ENCODE measurements at places on chromosomes 6 and 20. TPM values are rescaled to one million over a fixed set of nuclear protein-coding genes. Genes with fewer than 3 reads are reported as not detected.

BACH2 gene
- 0.01 TPM for polyA plus RNA-seq

PLEKHG1 gene
- polyA plus RNA-seq: 0.17 TPM

OR2J3 gene
- polyA plus RNA-seq: not detected

OLIG3 gene
- not detected for polyA plus RNA-seq

DDX43 gene
- not detected for polyA plus RNA-seq

FOXS1 gene
- polyA plus RNA-seq: 3.4 TPM

IFNGR1 gene
- 31.2 TPM for polyA plus RNA-seq

MYL9 gene
- polyA plus RNA-seq: 37.3 TPM

RBPJL gene
- polyA plus RNA-seq: not detected

LY6G6F gene
- polyA plus RNA-seq: not detected

ZSCAN31 gene
- 3.1 TPM for polyA plus RNA-seq

MEI4 gene
- polyA plus RNA-seq: not detected

ARMC2 gene
- polyA plus RNA-seq: 2.1 TPM

TUBB1 gene
- polyA plus RNA-seq: not detected

NKAPL gene
- polyA plus RNA-seq: not detected

KIAA0408 gene
- polyA plus RNA-seq: 3.0 TPM

RSPH9 gene
- polyA plus RNA-seq: 0.09 TPM

TMEM14A gene
- polyA plus RNA-seq: 52.7 TPM

AKAP7 gene
- polyA plus RNA-seq: 2.7 TPM

TINAG gene
- polyA plus RNA-seq: 0.16 TPM

GPLD1 gene
- polyA plus RNA-seq: 1.2 TPM

CST5 gene
- polyA plus RNA-seq: not detected

PLG gene
- polyA plus RNA-seq: 0.11 TPM

AFDN gene
- 17.5 TPM for polyA plus RNA-seq

RIPPLY2 gene
- polyA plus RNA-seq: 0.89 TPM

DNMT3B gene
- 9.5 TPM for polyA plus RNA-seq

CTCFL gene
- polyA plus RNA-seq: 0.03 TPM
